ENCODE measurements at places on chromosomes 6 and 20.
A peak's percentile ranks its signal among the peaks of the same experiment; 100 is the strongest.

GRCh38 chr6:80366051-80366450 is 259.6 kb downstream of the BCKDHB start:
- no peak for DNase-seq

DNA sequence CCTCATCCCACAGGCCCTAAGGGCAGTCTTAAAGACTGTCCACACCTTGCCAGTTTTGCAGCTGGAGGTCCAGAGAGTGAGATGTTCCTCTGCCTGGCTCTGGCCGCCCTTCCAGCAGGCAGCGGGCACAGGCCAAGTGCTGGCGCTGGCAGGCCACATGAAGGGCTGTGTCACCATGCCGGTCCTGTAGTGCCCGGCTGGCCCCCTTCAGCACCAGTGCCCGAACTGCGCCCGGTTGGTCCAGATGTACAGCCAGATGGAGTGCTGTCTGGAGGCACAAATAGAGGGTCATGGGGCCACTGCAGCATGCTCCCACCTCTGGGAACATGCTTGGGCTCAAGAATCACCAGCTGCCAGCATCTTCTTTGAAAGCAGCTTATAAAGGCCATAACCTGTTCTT is 3.8 kb downstream of the NFKBIE start:
- DNase-seq = no peak

- DNase-seq = no peak
These were observed 20.1 kb upstream of the RNGTT start for GRCh38 chr6:88983532-88983931.

- no peak for DNase-seq
These were observed 86.6 kb upstream of the TPD52L1 start for GRCh38 chr6:125066964-125067363.

DNA sequence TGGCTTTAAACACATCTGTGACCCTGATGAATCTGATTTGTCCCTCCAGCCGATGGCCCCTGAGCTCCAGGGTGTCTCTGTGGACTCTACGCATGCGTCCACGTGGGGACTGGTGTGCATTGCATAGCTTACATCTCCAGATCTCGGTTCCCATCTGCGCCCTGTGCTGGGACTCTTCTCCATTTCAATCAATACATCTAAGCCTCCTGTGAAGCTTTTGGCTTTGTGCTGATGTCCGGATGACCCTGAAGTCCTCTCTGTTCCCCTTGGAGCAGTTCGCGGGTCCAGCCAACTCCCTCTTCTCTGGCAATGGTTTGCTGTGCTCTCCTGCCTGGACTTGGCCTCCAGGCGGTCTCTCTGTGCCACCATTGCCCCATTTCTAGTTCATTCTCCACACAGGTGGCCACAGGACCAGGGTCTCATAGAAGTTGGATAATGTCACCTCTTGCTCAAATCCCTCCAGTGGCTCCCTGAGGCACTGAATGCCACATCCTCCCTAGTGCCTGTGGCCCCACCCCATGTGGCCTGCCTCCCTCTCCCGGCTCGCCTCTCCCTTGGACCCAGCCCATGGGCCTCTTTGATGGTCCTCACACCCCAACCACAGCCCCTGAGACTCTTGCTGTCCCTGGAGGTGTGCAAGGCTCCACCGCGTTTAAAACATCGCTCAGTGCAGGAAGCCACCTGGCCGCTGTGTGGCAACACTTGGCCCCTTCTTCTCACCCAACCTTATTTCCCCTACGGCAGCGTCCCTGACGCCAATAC is 155.4 kb downstream of the SYCP2 start:
- no peak for DNase-seq

GRCh38 chr6:124434421-124434820 is 527.8 kb upstream of the RNF217 start:
- no peak for DNase-seq

- DNase-seq = no peak
These were observed 69.6 kb downstream of the DNAH8 start for GRCh38 chr6:38784506-38785235.

- DNase-seq = no peak
These were observed 6.8 kb upstream of the FGD2 start for GRCh38 chr6:36998723-36999038.

DNA sequence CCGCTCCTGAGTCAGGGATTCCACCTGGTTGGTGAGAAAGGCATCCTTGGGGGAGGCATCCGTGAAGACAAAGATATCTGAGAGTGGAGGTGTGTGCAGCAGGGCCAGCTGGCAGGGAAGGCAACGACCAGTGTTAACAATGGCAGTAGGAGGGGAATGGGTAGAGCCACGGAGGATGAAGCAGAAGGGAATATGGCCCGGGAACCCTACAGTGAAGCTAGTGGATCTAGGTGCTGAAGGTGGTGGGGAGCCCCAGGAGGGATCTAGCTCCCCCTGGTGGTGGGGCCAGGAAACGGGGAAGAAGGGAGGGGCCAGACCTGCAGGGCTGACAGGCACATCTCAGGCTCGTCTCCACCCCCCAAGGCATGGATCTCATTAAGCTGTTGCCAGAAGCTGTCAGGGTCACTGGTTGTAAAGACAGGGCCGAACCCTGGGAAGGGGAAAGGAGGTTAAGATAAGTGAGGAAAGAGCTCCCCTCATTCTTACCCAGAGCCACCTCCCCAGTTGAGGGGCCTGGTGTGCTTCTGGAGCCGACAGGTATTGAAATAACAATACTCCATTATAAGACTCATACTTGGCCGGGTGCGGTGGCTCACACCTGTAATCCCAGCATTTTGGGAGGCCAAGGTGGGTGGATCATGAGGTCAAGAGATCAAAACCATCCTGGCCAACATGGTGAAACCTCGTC is 7.3 kb downstream of the VWA7 start:
- peak; percentile 72 for DNase-seq

DNA sequence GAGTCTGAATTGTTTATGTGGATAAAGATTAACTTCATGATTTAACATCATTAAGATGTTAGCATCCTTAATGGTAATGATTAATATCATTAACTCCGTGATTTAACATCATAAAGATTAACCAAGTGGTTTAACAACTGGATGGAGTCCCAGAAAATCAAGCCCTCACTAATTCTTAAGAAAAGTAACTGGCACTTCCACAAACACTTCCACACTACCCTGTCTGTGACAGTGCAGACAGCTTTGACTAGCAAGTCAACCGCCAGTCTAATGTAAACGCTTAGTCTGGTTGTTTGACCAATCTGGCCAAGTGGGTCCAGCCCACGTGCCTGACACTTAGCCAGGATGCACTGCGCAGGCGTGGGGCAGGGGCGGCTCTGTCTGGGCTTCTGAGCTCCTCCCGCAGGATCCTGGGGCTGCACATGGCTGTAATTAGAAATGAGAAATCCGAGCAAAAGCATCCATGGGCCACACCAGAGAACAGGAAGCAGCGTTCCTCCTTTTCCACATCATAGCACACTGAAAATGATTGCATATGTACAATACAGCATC is 424.2 kb downstream of the FOXA2 start:
- no peak for DNase-seq

- DNase-seq = no peak
These were observed 38.7 kb downstream of the NCR2 start for GRCh38 chr6:41373919-41374617.

- DNase-seq = no peak
These were observed 20.0 kb downstream of the IRF4 start for GRCh38 chr6:411402-412145.

DNA sequence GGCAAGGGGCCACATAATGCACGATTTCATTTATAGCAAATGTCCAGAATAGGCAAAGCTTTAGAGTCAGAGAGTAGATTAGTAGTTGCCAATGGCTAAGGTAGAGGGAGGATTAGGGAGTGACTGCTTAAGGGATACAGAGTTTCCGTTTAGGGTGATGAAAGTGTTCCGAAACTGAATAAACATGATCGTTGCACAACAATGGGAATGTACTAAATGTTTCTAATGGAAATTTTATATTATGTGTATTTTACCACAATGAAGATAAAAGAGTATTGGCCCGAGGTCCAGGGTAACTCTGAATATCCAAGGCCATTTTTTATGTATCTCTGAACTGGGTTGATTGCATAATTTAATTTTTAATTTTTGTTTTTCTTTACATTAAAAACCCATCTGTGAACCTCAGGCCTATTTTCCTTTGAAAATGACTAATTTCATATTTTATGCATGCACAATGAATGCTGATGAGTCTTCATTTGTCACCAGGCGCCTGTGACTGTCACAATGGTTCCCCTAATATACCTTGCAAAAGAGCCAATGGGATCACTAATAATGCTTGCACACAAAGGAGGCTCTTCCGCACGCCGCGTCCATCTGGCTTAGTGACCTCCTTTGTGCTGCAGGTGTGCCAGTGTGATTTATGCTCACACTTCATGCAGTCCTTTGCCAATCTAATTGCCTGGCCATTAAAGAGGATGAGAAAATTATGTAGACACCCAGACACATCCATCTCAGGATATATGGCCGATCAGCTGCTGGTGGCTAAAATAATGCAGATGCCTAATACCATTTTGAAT is 612.5 kb downstream of the CDH26 start:
- no peak for DNase-seq

DNA sequence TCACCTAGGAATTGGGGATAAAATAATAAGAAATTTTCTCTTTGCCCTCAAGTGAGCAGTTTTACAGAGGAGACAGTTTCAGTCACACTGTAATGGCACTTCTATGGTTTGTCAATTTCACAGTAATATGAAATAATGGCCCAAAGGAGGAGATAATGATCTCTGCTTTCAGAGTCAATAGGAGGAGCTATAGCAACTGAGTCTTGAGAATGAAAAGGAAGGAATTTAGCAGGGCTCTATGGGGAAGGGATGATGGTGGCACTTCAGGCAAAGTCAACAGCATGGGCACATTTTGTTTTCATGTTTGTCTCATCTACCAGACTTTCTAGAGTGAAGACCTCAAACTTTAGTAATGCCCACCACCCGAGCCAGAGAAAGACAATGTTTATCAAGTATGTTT is 138.3 kb upstream of the HMGN3 start:
- no peak for DNase-seq

GRCh38 chr6:151553416-151554165 is 59.8 kb downstream of the CCDC170 start:
- no peak for DNase-seq

- no peak for DNase-seq
These were observed 958 bp downstream of the MLIP start for GRCh38 chr6:54112151-54112650.

- DNase-seq = no peak
These were observed 19.1 kb downstream of the SLC24A3 start for GRCh38 chr20:19231359-19232035.
